Karpas-422 (cell line): ENCODE measurements at places on chromosomes 7 and 10. TPM values are rescaled to one million over a fixed set of nuclear protein-coding genes. Genes with fewer than 3 reads are reported as not detected.

GRCh38 chr10:3932597-3933375, 147.8 kb upstream of the KLF6 start:
- DNase-seq, result no peak

GRCh38 chr7:24965831-24966708, 13.9 kb downstream of the OSBPL3 start:
- no peak for DNase-seq

DNA sequence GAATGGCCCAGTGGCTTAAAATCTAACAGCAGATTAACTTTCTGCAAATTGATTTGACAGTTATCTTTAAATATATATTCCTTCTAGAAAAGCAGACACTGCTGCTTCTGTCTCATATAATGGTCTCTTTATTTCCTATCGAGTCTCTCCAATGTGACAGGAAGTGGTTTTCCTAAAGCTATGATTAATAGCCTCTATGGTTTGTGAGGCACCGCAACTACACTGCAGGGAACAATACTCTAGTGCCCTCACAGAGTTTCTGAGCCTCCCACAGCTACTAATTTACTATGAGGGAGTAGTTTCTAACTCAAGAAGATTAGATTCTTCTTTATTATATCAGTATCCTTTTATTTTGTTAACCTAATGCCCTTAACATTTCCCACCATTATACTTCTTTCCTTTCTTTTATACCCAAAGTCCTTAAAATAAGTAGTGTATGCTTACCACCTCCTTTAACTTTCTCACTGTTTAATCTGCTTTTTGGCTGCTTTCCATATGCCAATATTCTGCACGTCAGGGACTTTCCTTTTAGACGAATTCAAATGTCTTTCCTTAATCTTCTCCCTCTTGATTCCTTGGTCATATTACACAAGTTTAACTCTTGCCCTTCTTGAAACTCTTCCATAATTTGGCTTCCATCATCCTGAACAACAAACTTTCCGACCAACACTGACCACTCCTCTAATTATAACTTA, 23.8 kb upstream of the AHR start:
- no peak for DNase-seq

- DNase-seq, result no peak
Observed at GRCh38 chr7:72087926-72088325, 324.2 kb downstream of the CALN1 start.

- no peak for DNase-seq
Observed at GRCh38 chr7:149772956-149773434, 393 bp downstream of the ZNF467 start.

DNA sequence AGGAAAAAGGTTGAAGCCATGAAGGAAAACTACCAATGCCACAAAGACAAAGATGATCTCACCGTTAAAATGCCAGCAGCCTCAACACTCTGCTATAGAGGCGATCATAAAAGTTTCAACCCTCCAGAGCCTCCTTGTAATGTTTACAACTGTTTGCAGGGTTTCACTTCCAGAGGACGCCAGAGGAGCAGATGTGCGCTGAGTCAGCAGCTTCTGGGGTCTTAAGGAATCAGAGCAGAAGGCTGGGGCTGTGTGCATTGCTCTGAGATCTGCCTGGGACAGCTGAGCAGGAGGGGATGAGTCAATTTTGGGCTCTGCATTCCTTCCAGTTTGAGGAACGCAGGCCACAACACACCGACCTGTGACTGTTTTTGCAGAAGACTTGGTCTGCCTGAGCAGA, 98.3 kb downstream of the TMEM130 start:
- DNase-seq, result no peak

DNA sequence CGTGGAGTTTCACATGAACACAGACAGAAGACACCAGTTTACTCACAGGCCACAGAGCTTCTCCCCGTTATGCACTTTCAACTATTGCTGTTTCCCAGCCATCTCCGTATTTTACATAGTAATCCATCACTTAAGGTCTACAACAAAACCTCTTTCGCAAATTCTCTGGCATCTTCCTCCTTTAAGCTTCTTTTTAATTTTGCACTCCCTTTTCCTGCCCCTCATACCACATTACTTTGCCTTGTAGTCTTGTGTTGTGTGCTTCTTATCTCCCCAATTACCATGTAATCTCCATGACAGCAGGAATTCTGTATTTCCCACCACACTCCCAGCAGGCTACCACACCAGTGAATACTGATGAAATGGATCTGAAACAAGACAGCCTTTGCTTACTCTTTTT, 87.3 kb downstream of the ODAD2 start:
- no peak for DNase-seq

DNA sequence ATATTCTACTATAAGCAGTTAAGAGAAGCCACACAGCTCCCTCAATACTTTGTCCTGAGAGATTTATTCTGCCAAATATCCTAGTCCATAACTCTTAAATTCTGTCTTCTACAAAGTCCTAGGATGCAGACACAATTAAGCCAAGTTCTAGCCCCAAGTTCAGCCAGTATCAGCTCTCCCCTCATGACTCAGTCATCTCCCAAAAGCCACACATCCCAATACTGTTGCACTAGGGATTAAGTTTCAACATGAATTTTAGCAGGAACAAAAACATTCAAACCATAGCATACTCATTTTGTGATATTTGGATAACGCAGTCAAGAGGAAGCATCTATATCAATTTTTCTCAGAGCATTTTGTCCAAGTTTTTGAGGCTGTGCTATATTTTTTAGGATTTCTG, 277.4 kb downstream of the FZD1 start:
- no peak for DNase-seq

- DNase-seq, result no peak
Observed at GRCh38 chr7:126362746-126363145, 890.0 kb downstream of the GRM8 start.

GRCh38 chr7:17654940-17655339, 285.4 kb downstream of the SNX13 start:
- DNase-seq, result no peak

- DNase-seq, result peak; percentile 39
Observed at GRCh38 chr7:66634816-66635215, 6.1 kb downstream of the KCTD7 start.

- peak; percentile 75 for DNase-seq
Observed at GRCh38 chr7:22827563-22827962, 4.9 kb upstream of the TOMM7 start.

- no peak for DNase-seq
Observed at GRCh38 chr10:78405736-78406135, 372.1 kb downstream of the RPS24 start.

- no peak for DNase-seq
Observed at GRCh38 chr10:59517996-59518395, 155.6 kb upstream of the FAM13C start.

DNA sequence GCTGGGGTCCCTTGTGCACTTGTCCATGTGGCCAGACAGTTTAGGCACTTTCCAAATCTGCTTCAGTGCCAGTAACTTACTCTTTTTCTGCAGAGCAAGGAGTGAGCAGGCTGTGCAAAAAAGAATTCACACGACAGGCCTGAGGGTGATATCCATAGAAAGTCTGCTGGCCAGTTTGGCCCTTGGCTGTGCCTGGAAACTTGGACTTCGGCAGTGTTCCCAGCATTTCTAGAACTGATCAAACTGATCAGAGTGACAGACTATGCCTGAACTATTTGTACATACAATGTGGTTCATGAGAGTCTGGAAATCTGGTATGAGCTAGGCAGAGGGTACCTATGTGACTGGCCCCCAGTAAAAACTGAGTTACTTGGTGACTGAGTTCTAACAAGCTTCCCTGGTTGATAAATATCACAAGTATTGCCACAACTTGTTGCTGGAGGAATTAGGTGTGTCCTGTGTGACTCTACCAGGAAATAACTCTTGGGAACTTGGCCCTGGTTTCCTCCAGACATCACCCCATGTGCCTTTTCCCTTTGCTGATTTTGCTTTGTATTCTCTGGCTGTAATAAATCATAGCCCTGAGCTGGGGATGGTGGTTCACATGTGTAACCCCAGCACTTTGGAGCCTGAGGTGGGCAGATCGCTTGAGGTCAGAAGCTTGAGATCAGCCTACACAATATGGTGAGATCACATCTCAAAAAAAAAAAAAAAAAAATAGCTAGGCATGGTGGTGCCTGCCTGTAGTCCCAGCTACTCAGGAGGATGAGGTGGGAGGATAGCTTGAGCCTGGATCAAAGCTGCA, 3.3 kb upstream of the DENND10 start:
- DNase-seq, result no peak

DNA sequence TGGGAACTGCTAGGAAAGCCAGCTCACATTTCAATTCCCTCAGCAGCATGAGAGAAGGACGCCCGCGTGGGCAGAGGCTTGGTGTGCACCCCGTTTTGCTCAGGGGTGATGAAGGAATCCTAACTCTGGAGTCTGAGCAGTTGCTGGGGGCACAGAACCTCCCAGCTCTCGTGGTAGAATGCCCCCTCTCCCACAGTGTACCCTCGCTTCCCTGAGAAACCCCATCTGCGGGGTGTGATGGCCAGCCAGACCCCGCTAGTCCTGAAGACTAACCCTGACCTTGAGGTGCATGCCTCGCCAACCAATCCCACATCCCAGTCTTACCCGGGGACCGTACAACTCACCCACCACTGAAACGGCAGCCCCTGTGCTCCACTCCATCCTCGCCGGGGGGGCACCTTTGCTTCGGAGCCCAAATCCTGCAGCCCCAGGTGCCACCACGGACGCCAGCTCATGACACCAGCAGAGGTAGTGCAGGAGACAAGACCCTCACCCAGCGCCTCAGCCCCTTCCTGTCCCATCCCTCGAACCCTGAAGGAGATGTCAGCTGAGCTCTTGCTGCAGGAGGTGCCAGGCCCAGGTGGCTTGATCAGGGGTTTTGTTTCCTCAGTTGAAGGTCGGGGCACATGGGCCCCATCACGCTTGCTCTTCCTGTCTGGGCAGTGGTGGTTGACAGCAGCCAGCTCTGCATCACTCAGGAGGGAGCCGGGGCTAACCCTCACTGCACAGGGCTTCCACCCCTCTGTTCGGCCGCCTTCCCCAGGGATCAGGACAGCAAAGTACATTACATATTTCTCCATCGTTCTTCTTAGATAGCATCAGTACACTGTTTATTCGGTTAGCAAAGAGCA, 236.5 kb downstream of the MGMT start:
- no peak for DNase-seq

GRCh38 chr10:122471531-122472177, 10.3 kb downstream of the HTRA1 start:
- no peak for DNase-seq

GRCh38 chr7:30027740-30028215, 434 bp upstream of the PLEKHA8 start:
- no peak for DNase-seq

GRCh38 chr7:127755965-127756364, 104.0 kb downstream of the SND1 start:
- no peak for DNase-seq

DNA sequence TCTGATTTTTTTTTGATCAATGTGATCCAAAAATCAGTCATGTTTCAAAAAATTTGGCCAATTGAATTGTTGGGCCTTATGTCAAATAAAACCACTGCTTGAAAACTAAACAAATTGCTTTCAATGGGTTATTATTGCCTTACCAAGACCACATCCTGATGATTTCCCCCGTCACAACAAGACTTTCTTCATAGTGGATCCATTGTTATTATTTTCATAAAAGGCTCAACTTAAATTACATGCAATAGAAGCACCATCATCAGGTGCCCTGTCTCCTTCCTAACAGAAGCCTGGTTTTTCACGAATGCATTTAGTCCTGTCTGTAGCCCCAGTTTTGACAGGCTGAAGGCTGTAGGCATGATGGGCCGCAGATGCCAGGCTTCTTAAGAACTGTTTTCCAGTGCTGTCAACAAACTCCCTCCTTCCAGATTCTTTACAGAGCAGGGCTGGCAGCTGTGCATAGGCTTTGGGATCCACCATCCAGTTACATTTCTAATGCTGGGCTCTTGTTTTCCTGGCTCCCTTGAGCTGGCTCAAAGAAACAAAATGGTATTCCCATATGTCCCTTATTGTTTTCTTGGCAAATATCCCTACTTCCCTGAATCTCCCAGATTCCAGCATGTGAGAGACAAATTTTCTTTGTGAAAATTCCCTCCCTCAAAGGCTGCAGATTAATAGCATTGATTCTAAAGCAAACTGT, 302.0 kb downstream of the TWIST1 start:
- no peak for DNase-seq

- peak; percentile 45 for DNase-seq
Observed at GRCh38 chr7:130113887-130114286, 43.6 kb downstream of the KLHDC10 start.

DNA sequence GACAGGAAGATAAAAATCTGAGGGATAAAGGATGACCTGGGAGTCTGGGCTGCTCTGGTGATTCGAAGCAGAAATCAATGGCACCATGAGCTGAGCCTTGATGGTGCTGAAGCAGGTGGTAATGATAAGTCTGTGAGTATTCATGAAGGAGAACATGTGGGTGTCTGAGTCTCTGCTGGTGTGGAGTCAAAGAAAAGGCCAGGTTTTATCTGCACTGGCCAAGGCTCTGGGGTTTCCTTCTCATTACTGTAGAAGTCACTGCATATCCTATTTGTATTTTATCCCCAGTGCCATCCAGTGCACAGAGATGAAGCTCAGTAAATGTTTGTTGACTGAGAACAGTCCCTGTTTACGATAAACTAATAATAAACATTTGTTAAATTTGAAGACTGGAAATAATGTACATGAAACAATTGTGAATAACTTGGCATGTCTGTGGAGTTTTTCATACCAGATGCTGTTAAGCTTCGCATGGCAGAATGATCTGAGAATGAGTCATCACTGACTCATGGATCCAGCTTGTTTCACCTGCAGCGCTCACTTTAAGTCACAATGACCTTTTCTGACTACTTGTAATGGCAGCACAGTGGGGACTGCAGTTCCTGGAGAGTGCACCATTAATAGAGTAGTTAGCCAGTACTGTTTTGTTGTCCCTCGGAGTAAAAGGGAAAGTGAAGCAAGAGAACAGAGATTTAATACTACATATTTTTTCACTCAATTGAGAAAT, 538.5 kb downstream of the HTR7 start:
- DNase-seq, result no peak

DNA sequence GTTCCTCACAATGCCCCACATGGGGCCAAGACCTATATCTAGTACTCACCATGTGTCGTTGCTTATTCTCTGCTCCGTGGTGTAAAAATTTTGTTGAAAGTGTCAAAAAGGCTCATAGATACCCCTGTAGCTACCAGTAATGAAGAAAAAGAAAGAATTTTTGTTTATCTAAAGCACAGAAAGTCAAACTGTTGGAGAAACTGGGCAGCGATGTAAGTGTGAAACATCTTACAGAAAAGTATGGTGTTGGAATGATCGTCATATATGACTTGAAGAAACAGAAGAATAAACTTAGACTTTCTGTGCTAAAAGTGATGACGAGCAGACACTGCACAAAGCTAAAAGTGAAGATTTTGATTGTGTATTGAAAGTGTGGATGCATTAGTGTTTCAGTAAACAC, 626.6 kb upstream of the GHITM start:
- DNase-seq, result no peak

The KIF20B gene
- total RNA-seq, result 5.8 and 11.5 TPM in 2 replicates

The COL28A1 gene
- total RNA-seq, result 0.69 TPM in 1 of 2 replicates, not detected in the other

The TWIST1 gene
- not detected in 2 replicates for total RNA-seq

The HSPA12A gene
- total RNA-seq, result 0.07 TPM in 2 replicates

The DOCK4 gene
- total RNA-seq, result 0.07 and 0.54 TPM in 2 replicates

The C10orf105 gene
- not detected in 2 replicates for total RNA-seq

The RADIL gene
- not detected in 2 replicates for total RNA-seq

The FANK1 gene
- total RNA-seq, result not detected in 2 replicates

The TRIM50 gene
- total RNA-seq, result not detected in 2 replicates

The NDUFB2 gene
- 297 and 328 TPM in 2 replicates for total RNA-seq
